ENCODE measurements at places on chromosomes 1 and 21.

GRCh38 chr1:150127868-150128267 lies 21.8 kb upstream of the PLEKHO1 start:
- no peak for DNase-seq

GRCh38 chr1:164659621-164660411 lies 100.8 kb downstream of the PBX1 start:
- no peak for DNase-seq

DNA sequence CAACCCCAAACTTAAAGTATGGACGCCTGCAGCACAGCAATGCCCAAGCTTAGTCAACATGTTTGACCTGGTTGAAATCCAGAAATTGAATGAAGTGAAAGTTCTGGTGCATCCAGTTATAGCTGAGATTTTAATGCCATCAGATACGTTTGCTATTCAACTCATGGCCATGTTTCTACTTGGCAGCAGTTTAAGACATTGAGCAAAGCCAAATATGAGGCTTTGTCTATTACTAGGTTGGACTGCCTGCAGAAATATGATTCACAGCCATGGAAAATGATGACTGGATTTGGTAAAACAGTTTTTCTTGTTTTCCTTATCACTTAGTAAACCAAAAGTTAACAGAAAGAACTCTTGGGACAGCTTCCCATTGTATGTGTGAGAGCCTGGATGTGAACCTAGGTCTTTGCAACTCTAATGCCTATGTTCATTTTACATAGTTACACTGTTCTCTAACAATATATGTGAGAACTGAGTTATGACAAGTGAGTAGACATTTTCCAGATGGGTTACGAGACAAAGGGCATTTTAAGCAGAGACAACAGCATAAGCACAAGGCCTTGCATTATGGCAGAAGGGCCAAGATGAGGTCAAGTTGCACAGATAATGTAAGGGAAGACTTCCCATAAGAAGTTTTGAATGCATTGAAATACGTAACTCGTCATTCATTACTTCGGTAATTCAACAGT lies 32.4 kb upstream of the MYSM1 start:
- DNase-seq: no peak

DNA sequence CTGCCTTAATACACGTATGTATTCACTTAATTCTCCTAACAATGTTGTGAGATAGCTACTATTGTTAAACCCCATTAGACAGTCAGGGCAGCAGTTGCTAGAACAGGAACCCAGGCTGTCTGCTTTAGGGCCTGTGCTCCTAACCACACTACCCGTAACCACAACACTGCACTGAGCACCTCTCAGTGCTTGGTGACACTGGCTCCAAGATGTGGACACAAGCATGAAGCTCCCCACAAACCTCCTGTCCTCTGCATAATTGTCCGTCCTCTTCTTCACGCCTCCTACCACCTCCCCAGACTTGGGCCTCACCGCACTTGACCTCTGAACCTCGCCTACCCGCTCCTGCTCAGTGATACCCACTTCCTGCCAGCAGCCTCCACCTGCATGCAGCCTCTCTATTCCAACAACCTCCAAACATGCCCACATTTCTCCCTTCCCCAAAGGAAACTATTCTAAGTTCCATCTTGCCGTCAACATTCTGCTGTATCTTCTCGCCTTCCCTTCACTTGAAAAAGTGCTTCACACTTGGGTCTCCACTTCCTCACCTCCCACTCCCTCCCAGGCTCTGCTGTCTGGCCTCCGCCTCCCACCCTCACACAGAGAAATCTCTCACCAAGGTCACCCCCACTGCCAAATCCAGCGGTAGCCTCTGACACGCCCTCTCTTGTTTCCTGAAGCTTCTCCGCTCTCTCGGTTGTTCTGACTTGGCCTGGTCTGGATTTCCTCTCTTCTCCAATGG lies 14.6 kb upstream of the AHDC1 start:
- peak; percentile 74 for DNase-seq

- DNase-seq: no peak
Observed at GRCh38 chr1:91278754-91279153, 125.9 kb downstream of the HFM1 start.

GRCh38 chr1:42947117-42947516 lies 11.6 kb downstream of the SLC2A1 start:
- no peak for DNase-seq

DNA sequence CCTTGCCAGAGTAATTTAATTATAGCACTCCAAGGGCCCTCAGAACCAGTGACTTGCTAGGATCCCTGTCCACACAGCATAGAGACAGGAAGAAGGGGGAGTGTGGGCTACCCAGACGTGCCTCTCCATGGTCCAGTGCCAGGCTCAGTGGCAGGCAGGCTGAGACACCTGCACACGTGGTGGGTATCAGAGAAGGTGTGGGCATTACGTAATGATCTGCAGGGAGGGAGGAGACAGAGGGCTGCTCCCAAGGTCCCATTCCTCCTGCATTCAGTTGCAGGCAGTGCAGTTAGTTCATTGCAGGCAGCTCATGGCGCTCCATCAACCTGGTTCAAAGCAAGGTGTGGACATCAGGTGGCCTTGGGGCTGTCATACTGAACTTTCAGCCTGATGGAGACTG lies 49.9 kb downstream of the C8B start:
- DNase-seq: no peak

DNA sequence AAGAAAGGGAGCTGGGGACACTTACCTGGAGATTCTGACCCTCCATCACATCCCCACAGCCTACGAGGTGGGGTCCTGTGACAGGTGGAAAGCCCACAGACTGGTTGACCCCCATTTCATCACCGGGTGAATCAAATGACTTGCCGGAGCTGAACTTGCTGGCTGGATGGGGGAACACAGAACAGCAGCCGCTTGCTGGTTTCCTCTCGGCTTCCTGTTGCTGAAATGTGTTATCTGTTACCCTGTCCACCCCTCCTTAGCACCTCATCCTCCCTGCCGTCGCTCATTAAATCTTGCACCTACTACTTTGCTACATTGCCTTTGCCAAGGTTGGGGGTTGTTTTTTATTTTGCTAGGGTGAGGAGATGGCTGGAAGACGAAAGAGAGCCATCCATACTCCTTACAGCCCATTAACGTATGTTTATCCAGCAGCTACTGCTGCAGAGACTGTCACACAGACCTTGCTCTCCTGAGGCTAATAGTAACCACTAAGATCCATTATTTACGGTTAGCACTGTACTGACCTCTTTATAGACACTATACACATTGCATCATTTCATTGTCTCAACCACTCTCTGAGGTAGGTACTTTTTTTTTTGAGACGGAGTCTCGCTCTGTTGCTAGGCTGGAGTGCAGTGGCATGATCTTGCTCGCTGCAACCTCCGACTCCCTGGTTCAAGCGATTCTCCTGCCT lies 7.0 kb downstream of the PAFAH2 start:
- peak; percentile 50 for DNase-seq

DNA sequence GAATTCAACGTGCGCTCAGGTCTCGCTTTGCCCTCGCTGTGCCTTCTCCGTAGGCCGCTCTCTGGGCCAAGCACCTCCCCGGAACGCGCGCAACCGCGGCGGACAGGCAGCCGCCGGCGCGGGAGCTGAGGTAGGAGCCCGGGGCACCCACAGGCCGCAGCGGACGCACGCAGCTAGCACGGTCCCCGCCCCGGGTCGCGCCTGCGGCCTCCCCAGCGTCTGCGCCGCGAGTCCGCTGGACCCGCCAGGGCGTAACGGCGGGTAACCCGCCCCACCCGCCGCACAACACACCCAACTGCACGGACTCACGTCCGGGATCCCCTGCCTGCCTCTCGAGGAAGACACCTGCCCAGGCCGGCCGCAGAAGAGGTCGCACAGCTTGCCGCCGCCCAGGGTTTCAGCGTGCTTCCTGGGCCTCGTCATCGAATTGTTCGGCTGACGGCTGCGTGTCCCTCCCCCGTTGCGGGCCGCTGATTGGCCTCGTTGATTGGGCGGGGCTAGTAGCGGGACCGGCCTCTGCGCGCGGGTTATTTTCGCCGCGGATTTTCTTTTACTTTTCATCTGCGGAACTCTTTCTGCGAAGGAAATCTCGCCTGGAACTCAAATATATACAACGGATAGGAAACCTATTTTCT lies at the start of gene CLCC1:
Gene CLCC1 (minus strand): TSS at position 433 of the 635 bp plus-strand sequence. CDS start 13,047 bp downstream, outside the sequence.
- DNase-seq: peak; percentile 94

GRCh38 chr1:226890331-226891108 lies 20.1 kb downstream of the PSEN2 start:
- DNase-seq: no peak
